Esophagus squamous epithelium (tissue), 5 donors: ENCODE measurements at places on chromosomes 12 and 14. TPM values are rescaled to one million over a fixed set of nuclear protein-coding genes. Genes with fewer than 3 reads are reported as not detected.

DNA sequence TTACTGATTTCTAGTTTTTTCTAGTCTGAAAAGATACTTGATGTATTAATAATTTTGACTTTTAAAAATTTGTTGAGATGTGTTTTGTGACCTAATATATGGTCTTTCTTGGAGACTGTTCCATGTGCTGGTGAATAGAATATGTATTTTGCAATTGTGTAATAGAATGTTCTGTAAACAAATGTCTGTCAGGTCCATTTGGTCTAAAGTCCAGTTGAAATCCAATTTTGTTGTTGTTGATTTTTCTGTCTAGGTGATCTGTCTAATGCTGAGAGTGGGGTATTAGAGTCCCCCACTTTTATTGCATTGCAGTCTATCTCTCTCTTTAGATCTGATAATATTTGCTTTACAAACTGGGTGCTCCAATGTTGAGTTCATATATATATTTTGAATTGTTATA, 175.8 kb downstream of the RPAP3 start:
- DNase-seq, result no peak

DNA sequence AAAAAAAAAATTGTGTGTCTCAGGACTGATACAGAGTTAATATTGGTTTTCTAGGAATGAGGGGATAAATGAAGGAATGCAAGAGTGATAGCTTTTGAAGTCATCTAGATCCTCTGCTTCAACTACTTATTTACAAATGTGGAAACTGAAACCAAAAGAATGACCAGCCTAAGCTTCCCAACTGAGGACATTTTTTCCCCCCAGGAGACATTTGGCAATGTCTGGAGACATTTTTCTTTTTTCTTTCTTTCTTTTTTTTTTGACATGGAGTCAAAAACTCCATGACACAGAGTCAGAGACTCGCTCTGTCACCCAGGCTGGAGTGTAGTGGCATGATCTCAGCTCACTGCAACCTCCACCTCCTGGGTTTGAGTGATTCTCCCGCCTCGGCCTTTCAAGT, 15.3 kb downstream of the DLK1 start:
- no peak for DNase-seq

DNA sequence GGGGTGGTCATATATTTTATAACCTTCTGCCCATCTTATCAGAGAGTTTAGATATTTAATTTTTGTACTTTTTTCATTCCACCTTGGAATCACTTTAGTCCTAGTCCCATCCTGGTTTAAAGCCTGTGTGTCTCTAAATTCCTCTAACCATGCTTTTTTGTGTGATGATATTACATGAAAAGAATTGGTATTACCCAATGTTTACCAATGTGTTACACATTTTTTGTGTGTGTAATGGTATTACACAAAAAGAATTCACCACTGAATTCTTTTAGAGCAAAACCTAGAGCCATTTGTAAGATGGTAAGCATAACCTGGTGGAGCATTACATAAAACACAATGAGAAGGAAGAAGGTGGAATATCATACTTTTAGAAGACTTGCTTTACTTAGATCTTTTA, 77.5 kb downstream of the FAR2 start:
- no peak for DNase-seq

KRT8 gene
- 37.6 TPM for total RNA-seq

DNA sequence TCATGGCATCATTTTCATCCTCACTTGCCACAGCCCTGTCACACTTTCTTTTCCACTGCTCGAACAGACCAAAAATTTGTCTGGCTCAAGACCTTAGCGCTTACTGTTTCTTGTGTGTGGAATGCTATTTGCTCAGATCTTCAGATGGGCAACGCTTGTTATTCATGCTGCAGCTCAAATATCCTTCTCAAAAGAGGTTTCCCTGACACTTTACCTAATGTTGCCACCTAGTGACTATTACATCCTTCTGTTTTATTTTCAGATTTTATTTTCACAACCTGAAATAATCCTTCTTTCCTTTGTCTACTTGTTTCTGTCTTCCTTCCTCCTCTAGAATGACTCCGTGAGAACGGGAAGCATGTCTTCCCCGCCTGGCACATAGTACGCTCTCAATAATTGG, 5.6 kb downstream of the FBXO33 start:
- DNase-seq, result no peak

DNA sequence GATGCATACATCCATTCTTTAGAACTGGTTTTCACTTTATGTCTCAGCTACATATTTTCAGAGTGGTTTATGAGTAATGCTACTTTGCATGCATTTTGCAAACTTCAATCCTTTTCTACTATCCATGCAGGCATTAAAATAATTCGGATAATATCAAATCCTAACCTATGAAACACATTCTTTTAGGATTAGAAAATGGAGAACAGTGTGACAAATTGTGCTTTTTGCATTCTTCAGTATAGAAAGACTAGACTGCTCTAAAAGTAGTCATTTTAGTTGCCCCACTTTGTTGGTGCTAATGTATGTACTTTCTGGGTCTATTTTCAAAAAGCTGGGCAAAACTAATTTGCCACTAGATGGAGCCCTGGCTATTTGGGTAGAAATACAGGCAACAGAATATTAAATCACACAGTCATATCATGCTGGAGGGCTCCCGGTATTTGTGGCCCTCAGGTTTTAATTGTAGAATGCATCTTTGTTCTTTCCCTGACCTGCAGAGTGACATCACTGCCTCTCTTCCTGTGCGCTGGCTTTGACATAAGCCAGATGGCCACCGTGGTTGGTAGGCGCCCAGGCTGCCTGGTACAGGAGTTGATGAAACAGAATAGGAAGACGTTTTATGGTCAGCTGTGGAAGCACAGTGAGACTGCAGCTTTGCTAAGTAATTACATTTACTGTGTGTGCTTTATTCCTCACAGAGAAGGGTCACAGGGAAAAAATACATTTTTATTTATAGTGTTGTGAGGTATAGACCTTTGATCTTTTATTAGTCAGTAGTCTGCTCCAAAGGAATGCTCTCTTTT, 28.1 kb downstream of the MSRB3 start:
- DNase-seq, result no peak

- no peak for DNase-seq
Observed at GRCh38 chr14:89378119-89378518, 38.9 kb downstream of the FOXN3 start.

- no peak for DNase-seq
Observed at GRCh38 chr14:68404652-68405183, 388.1 kb downstream of the ZFP36L1 start.

GRCh38 chr12:95634622-95635621, 83.6 kb upstream of the USP44 start:
- DNase-seq, result no peak

SEC23A gene
- total RNA-seq, result 52.5 TPM

GRCh38 chr14:78278464-78279250, 108.5 kb downstream of the NRXN3 start:
- DNase-seq, result no peak

- DNase-seq, result no peak
Observed at GRCh38 chr12:29147731-29148595, 1.1 kb upstream of the FAR2 start.

GRCh38 chr12:34403706-34404376, 381.5 kb downstream of the ALG10 start:
- DNase-seq, result no peak

DNA sequence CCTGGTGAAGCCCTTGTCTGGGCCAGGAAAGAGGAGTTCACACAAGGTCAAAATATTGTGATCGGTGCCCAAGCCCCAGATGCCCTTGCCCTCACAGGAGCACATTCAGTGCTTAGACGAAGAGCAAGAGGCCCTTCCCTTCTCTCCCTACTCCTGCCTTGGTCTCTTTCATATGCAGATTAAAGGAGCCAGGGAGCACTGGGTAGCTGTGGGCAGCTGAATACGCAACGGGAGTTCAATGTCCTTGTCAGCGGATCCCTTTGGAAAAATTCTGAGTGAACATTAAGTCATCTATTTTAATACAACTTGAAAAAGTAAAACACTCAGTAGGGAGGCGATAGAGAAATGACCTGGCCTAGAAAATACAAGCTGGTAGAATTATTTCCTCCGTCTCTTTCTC, 1489.4 kb downstream of the AACS start:
- DNase-seq, result no peak

GRCh38 chr12:104703372-104703771, 246.6 kb downstream of the CHST11 start:
- DNase-seq, result no peak
